ENCODE measurements at places on chromosomes 11 and 22.

DNA sequence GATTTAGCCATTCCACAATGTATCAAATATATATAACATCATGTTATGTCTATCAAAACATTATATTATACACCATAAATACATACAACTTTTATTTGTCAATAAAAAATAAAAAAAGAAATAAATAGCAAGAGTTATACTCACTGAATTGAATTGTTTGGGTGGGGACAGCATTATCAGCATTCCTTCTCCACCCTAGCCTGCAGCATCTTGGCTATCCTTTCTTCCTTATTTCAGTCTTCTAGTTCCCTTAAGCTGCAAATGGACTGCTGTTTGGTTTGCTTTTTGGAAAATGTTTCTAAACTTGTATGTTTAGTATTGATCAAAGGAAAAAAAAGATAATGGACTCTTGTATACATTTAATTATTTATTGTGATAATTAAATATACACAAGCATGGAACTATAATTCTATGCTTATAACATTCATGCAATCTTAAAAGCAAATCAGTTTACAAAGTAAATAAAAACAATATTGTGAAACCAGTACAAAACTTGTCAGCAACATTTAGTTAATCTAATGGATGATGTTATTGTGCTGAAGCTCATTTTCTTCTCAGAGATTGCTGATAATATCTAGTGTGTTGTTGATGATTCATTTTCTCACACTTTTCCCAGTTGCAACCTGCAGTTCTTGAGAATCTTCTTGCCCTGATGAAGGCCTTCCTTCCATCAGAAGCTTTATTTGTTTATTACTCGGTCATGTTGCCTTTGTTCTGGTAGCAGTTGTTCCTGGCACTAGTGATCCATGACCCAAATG is 5.0 kb downstream of the ARHGAP42 start:
- DNase-seq, result no peak

DNA sequence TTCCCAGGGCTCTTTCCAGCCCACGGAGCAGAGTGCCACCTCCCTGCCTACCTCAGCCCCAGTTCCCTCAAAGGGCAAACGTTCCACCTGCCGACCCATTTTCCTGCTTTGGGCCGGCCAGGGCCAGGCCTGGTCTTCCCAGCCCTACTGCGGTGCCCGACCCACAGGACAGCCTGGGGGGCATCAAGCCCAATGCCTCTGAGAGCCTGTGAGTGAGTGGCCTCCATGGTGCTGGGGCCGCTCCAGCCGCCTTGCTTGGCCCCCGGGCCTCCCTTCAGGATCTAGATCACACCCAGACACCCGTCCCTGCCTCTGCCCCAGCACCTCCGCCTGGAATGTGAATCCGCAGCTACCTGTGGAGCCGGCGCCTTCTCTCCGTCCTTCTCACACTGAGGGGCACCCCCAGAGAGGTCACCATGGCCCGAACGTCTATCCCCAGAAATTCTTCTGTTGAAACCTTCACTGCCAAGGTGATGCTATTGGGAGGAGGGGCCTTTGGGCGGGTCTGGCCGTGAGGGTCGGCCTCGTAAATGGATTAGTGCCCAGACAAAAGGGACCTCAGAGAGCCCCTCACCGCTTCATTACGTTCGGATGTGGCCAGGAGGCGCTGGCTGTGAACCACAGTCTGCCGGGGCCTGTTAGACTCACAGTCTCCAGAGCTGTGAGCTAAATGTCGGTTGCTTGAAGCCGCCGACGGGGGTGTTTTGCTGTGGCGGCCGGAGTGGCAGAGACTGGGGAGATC is 36.2 kb upstream of the BRSK2 start:
- DNase-seq, result no peak

- DNase-seq, result no peak
Measured at GRCh38 chr22:37491559-37492427, 5.6 kb upstream of the MFNG start.

DNA sequence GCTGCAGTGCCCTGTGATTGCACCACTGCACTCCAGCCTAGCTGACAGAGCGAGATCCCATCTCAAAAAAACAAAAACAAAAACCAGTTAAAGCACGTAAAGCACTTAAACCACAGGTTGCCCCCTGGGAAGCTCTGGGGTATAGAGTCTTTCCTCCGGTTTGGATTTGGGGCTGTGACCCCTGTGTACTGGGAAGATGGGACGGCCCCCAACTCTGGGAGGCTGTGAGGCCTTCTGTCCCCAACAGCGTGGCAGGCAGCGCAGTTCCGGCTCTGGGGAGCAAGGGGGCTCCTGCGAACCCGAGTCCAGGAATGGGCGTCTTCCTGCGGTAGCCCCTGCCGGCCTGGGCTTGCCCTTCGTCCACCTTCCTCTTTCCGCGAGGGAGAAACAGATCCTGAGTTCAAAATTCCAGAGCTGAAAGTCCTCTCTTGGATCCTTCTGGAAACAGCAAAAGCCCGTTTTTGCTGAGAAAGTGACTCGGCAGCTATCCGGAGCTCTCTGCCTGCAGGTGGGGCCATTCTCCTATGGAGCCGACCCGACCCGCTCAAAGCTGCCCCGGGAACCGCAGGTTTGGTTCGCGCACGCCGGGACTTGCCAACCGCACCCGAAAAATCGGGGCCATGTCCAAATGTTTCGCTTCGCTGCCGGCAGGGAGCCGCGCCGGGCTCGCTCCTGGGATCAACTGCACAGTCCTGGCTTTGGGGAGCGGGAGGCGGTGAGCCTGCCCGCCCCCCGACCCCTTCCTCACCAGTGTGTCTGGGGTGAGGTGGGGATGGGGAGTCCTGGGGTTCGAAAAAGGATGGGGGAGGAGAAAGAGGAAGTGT is 36.3 kb upstream of the POLA2 start:
- DNase-seq, result peak; percentile 62

- no peak for DNase-seq
Measured at GRCh38 chr11:127017482-127017881, 16.9 kb upstream of the KIRREL3 start.

- no peak for DNase-seq
Measured at GRCh38 chr11:76228071-76228874, 22.0 kb upstream of the WNT11 start.

DNA sequence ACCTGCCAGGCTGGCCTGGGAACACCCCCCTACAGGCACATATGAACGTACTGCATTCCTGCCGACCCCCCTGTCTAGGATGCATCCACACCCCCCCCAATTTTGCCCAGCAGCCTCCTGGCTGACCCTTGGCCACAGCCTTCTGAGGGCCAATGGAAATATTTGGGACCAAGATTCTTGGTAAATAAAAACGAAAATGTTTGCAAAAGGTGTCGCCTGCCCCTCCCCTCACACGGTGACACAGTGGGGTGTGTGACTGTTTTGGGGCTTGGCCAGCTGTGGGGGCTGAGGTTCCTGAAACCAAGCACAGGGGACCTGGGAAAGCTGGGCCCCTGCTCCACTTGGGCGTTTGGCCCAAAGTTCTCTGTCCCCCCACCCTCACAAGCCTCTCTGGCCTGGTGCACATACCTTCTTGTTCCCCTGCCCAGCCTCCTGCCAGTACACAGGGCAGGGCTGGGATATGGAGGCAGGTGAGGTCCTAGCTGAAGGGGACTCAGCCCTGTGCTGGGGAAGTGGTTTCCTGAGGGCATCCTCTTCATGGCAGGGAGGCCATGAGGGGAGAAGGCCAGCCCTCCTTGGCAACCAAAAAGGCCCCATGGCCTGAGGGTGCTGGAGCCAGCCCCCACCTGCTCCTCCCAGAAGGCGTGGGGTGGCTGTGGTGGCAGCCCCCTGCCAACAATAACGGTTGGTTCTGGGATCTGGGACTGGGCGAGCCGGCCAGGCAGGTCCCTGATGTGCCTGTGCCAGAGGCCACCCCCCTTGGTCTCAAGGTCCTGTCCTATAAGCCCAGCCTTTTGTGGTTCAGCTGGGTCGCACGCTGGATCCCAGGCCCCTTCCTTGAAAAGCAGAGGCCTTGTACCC is 2.1 kb upstream of the CRACR2B start:
- no peak for DNase-seq

- peak; percentile 55 for DNase-seq
Measured at GRCh38 chr11:116217006-116217405, 555.8 kb downstream of the BUD13 start.

GRCh38 chr22:25361899-25362214 is 142.4 kb downstream of the CRYBB2 start:
- no peak for DNase-seq

DNA sequence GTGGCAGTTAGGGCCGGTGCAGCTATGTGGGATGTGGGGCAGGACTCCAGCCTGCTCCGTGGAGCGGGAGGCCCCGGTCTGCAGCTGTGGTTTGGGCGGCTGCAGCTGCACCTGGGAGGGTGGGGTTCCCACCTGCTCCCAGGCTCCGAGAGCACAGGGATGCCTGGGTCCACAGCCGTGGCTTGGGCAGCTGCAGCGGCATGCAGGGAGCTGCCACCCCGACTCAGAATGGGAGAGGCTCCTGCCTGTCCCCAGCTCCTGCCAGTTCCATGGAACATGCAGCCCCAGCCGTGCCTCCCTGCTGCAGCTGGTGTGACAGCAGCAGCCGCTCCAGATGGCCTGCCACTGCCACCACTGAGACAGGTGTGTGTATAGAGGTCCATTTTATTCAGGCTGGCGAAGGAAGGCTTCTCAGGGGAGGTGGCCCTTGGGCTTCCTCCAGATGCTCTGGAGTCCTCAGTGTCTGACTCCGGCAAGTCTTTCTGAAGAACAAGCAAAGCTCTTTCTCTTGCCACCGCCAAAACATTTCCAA is 21.8 kb upstream of the UPK3A start:
- DNase-seq, result no peak

- peak; percentile 37 for DNase-seq
Measured at GRCh38 chr22:38009000-38009806, 24.8 kb upstream of the SOX10 start.

- peak; percentile 98 for DNase-seq
Measured at GRCh38 chr22:23385678-23386631, 194.1 kb downstream of the IGLL1 start.

DNA sequence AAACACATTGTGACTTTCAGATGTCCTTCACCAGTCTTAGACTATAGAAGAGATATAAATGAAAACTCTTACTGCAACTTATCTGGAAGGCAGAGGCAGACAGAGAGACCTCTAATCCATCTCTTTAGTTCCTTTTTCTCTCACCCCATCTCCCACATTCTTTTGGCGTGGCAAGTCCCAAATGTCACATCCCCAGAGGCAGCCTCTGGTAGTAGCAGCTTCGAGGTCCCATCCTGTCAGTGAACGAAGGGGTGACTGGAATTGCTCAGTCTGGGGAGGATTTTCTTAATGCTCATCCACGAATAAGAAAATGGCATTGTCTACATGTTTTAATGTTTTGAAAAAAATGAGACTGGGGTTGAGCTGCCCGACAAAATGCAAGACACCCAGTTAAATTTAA is 201.4 kb downstream of the GRIA4 start:
- no peak for DNase-seq

DNA sequence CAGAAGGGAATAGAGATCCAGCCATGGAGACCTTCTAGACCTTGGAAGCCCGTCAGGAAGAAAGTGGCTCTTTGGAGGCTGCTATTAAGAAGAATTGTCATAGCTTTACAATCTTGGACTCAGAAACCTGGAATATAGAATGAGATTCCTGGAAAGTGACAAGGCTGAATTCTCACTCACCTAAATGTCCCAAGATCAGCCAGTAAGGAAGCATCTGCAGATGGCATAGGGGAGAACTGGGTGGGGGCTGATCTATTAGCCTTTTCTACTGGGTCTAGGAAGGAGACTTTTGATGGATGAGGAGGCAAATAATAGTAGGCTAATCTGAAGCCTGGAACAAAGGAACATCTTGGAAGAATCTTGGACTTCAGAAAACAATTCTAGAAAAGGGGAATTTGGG is at the start of gene OR51G1:
Gene OR51G1 (minus strand): TSS at position 101 of the 400 bp plus-strand sequence. CDS start 0 bp downstream, at position 101.
- DNase-seq, result no peak

- DNase-seq, result no peak
Measured at GRCh38 chr11:86575927-86576326, 96.5 kb downstream of the ME3 start.

- DNase-seq, result no peak
Measured at GRCh38 chr22:28884747-28885350, 1.5 kb downstream of the ZNRF3 start.

- DNase-seq, result no peak
Measured at GRCh38 chr11:256952-257737, 20.4 kb downstream of the PSMD13 start.

GRCh38 chr11:115348416-115348815 is 155.8 kb downstream of the CADM1 start:
- no peak for DNase-seq

DNA sequence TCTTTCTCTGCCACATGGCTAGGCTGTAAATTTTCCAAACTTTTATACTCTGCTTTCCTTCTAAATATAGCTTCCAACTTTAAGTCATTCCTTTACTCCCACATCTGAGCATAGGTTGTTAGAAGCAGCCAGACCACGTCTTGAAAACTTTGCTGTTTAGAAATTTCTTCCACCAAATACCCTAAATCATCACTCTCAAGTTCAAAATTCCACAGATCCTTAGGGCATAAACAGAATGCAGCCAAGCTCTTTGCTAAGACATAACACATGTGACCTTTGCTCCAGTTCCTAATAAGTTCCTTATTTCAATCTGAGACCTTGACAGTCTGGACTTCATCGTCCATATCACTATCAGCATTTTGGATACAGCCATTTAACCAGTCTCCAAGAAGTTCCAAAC is 749.9 kb downstream of the METTL15 start:
- no peak for DNase-seq

DNA sequence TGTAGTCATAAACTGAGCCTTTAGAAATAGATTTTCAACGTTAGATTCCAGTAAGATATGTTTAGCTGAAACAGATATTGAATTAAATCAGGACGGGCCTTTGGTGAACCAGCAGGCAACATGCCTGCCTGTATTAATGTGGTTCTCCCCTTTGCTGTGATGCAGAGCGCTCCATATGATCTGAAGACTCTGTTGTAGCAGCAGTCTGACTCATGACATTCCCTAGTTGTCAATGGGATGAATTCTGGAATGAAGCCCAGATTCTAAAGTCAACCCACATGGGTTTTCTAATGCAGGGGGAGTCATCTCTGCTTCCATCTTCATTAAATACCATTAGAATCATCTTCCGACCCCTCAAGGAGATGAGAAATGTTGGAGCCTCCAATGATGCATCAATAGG is 864.5 kb downstream of the NTM start:
- no peak for DNase-seq

- DNase-seq, result peak; percentile 91
Measured at GRCh38 chr11:35166369-35167360, 27.7 kb downstream of the CD44 start.

DNA sequence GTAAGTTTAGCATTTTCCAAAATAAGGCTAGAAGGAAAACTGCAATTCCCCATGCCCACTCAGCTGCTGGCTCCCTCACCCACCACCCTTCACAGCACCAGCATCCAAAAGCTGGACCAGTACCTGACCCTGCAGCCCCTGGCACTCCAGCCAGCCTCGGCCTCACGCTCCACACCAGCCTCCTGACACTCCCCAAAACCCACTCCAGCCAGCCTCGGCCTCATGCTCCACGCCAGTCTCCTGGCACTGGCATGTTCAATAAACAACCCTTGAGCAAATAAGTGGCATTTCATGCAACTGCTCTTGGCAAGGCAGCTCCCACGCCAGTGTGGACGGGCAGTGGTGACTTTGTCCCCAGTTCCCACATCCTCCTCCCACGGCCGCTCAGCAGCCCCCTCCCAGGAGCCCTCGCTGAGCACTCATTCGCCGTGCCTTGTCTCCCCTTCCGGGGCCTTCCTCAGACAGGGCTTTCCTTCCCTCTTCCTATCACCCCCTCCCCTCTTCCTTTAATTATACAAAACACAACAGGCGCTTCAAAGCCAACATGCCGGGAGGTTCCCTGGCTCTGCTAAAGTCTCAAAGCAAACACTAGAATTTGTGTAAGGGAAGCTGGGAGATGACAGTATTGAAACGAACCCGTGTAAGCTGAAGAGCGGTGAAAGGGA is 6.8 kb downstream of the TOLLIP start:
- no peak for DNase-seq

Measured in posterior cingulate gyrus (tissue), 11 donors.